ENCODE measurements at places on chromosomes 6 and 20.

DNA sequence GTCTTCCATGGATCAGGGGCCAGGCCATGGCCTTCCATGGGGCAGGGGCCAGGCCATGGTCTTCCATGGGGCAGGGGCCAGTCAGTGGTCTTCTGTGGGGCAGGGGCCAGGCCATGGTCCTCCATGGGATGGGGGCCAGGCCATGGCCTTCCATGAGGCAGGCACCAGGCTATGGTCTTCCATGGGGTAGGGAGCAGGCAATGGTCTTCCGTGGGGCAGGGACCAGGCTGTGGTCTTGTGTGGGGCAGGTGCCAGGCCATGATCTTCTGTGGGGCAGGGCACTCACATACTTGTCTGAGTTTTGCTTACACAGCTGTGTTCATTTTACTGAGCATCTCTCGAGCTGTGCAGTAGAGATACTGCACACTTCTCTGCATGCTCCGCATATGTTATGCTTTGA lies 57.3 kb upstream of the THBS2 start:
- no peak for DNase-seq

GRCh38 chr6:98039443-98039842 lies 756.4 kb upstream of the MMS22L start:
- DNase-seq: no peak

GRCh38 chr6:146840216-146840615 lies 241.4 kb downstream of the ADGB start:
- DNase-seq: no peak

- no peak for DNase-seq
Measured at GRCh38 chr6:101458336-101458735, 64.8 kb downstream of the GRIK2 start.

DNA sequence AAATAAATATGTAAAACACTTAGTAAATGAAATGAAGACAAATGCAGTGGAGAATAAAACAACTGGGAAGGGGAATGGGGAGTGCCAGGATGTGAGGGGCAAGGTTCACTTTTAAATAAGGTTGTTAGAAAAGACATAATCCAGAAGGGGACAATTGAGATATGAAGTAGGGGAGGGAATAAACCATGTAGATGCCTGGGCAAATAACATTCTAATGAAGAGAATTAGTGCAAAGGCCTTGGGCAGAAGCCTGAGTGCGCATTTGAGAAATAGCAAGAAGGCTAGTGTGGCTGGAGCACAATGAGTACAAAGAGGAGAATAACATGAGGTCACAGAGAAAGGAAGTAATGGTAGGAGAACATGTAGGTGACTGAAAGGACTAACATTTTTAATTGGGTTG lies 2.4 kb downstream of the CEP57L1 start:
- no peak for DNase-seq

- DNase-seq: no peak
Measured at GRCh38 chr6:8100159-8100854, 2.0 kb downstream of the EEF1E1 start.

GRCh38 chr20:62576815-62577489 lies 65.4 kb upstream of the SLCO4A1 start:
- DNase-seq: no peak

DNA sequence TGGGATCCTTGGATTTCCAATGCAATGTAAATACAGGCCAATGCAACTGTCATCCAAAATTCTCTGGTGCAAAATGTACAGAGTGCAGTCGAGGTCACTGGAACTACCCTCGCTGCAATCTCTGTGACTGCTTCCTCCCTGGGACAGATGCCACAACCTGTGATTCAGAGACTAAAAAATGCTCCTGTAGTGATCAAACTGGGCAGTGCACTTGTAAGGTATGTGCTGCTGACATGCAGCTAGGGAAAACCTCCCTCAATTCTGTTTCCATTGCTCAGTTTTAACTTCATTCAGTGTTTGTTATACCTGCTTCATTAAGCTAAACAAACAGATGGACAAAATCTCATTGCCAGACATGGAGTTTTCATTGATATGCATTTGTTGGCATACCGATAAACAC lies 397.1 kb downstream of the ARHGAP18 start:
- DNase-seq: no peak

GRCh38 chr6:107668743-107669474 lies 155.2 kb downstream of the SCML4 start:
- DNase-seq: no peak

DNA sequence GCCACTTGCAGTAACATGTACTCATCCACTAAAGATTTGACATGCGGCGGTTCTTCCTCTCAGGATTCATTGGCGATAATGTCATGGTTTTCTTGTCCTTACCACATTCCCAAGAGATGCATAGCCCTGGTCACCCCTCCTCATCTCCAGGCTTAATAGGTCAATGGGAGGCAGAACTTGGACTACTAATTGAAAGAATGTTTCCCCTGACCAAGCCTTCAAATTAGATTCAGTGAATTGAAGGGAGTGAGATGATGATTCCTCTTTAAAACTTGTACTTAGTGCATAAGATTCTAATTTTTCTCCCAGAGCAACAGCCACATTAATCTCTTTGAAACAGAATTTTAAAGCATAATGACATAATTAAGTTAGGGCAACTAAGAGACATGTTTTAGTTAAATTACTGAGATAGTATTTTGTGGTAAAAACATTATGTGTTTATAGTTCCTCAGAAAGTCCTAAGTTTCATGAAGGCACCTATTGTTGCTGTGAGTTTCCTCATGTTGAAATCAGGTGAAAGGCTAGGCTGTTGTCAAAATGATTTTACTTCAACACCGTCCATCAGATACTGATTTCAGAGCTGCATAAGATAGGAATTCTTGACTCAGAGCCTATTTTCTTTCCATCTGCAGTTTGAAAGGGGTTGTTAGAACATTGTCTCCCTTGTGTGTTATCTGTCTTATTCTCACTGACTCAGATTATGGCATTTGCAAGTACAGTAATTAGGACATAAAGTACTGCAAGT lies 48.5 kb downstream of the STK4 start:
- no peak for DNase-seq

- DNase-seq: no peak
Measured at GRCh38 chr20:18011951-18012645, 43.3 kb downstream of the MGME1 start.

GRCh38 chr20:51028616-51029212 lies 5.8 kb upstream of the KCNG1 start:
- no peak for DNase-seq

- no peak for DNase-seq
Measured at GRCh38 chr6:378958-379409, 12.6 kb upstream of the IRF4 start.

GRCh38 chr6:49721297-49721696 lies 8.0 kb upstream of the CRISP2 start:
- no peak for DNase-seq

DNA sequence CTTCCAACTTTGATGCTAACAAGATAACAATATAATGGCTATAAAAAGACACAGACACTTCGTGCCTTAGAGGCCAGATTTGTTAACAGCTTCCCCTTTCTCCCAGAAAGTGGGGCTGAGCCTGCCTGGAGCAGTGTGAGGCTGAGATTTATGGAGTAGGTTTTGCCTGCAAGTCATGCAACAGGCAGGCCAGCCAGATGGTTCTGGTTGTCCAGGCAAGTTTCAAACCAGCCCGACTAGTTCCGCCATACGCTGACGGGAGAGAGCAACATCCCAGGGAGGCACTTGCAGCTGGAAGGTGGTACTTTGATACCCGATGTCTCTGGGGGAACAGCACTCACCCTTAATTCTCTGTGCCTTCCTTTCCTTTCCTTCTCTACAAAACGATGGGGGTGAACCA lies 81.3 kb upstream of the NAA20 start:
- no peak for DNase-seq

- DNase-seq: no peak
Measured at GRCh38 chr20:56373942-56374341, 15.2 kb downstream of the FAM210B start.

DNA sequence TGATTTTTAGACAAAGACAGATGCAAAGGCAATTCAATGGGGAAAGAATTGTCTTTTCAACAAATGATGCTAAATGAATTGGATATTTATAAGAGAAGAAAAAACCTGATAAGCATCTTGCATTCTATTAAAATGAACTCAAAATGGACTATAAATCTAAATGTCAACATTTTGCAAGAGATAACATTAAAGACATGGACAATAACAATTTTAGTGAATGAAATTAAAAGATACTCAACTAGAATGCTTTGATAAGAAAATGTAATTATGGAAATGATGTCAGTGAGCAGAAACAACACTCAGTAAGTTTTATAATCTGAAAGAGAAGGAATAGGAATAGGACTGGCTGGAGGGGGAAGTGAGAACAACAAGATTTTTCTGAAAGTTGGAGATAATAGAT lies 421.7 kb downstream of the C6orf118 start:
- DNase-seq: no peak

- DNase-seq: no peak
Measured at GRCh38 chr6:113635222-113635986, 221.7 kb upstream of the MARCKS start.

DNA sequence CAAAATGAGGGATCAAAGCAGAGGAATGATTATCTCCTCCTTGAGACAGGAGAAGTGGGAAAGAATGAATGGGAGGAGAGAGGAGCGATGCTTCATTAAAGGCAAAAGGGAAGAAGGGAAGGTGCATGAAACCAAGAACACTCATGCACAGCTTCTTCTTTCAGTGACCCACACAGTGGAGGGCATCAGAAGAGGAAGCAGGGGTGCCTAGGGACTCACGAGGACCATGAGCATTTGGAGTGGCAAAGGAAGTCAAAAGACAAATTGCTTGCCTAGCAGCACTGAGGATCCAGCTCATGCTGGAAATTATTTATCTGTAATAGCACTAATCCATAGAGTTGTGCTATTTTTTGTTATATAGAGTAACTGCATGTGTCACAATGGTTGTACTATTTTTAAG lies 66.1 kb downstream of the SMLR1 start:
- DNase-seq: no peak

- no peak for DNase-seq
Measured at GRCh38 chr6:98769546-98769945, 64.8 kb upstream of the POU3F2 start.

- DNase-seq: peak; percentile 61
Measured at GRCh38 chr6:129490521-129491255, 219.3 kb downstream of the ARHGAP18 start.

DNA sequence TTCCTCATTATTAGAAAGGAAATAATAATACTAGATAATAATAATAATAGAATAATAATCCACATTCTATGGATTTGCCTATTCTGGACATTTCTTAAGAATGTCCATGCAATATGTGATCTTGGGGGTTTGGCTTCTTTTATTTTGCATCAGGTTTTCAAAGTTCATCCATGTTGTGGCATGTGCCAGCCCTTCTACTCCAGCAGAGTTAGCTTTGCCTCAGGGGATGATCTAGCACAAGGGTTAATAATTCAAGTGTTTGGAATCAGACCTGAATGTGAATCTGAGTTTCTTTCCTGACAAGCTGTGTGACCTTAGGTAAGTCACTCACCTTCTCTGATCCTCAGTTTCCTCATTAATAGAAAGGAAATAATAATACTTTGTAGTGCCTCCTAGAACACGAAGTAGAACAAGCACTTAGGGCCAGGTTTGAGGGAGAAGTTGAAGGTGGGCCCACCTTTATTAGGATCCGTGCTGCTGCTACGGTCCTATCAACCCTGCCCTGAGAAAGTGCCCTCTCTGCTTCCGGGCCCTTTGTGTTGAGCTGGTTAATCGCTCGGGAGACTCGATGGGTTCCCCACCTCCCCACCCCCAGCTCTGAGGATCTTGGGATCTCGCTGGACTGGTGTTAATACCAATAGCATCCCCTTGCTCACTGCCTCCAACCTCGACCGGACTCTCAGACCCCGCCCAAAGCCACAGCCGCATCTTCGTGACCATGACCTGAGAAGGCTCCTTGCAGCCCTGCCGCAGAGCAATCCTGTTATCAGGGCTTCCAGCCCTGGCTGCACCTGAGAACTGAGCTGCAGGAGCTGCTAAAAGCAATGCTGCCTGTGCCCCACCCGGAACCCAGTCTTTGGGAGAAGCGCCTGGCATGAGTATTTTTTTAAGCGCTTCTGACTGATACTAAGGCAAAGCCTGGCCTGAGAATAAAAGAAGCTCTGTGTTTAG lies 26.9 kb downstream of the RBM38 start:
- DNase-seq: no peak

DNA sequence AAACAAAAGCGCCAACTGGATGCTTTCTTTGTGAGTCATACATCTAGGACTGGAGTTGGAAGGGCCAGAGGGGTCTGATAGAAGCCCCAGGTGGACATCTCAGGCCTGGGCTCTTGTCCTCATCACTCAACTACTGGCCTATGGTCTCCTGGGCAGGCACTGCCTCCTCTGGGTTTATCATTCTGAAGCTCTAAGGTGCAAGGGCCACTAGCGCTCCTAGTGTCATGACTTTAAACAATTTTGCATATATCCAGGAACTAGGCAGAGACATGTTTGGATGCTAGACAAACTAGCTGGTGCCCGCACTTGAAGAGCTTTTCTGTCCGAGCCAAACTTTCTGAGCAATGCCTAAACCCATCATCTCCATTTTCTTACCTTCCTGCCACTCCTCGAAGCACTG lies 72.3 kb downstream of the CD164 start:
- no peak for DNase-seq

DNA sequence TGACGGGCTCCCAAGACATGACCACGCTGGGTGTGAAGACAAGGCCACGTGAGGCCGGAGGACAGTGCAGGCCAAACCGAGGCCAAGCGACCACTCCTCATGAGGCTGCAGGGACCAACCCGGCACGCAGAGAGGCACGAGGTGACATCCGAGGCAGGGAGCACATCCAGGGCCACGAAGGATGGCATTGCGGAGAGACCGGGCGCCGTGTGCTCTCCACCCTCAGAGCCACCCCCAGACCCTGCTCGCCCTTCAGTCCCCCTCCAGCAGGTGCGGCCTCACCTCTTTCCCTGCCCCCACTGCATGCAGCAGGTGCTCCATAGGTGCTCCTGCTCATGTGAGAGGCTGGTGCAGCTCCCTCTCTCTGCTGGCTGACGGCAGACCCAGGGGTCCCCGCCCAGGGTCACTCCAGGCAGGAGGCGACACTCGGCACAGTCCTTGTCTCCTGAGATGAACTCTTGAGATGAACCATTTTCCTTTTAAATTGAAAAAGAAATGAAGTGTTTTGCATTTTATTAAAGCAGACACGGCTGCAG lies 33.8 kb upstream of the CHRNA4 start:
- no peak for DNase-seq

DNA sequence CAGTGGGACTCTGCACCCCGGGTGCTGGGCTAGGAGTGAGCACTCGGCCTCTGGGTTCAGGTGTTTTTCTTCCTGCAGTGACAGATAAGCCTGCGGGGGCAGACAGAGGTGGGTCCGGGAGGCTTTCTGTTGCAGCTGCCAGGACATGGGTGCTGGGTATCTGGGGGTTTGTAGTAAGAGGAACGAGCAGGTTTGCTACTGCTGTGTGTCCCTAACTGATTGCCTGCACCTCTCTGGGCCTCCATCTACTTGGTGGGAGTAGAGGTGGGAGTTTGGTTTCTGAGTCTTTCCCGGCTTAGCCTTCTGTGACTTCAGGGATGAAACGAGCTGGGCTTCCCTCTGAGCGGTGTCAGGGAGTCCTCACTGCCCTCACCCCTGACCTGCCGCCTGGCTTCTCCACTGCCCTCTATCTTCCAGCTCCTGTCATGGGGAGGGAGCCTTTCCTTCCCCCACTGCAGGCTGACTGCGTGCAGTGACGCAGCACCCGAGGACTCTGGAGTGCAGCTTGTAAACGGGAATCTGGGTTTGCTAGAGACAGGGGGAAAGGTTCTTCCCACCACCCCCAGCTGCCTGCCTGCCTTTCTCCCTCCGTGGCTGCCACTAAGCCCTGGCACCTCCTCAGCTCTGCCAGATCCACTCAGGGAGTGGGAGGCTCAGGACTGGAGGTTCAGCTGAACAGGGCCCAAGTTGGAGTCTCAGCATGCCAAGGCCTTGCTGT lies 6.7 kb downstream of the DLGAP4 start:
- DNase-seq: no peak

- DNase-seq: no peak
Measured at GRCh38 chr6:89311853-89312531, 3.1 kb downstream of the GABRR2 start.
